Heart left ventricle (tissue), 16 donors: ENCODE measurements at places on chromosomes 16 and 17.
A peak's percentile ranks its signal among the peaks of the same experiment; 100 is the strongest.

DNA sequence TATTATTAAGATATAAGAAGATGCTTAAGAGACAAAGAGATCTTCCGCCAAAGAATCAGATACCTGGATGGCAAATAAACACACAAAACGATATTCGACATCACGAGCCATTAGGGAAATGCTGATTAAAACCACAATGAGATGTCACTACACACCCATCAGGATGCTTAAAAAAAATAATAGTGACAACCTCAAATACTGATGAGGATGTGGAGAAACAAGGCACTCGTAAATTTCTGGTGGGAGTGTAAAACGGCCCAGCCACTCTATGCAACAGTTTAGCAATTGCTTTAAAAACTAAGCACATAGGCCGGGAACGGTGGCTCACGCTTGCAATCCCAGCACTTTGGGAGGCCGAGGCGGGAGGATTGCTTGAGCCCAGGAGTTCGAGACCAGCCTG lies 39.4 kb downstream of the TBC1D16 start:
- peaks cover 26% of the 10 kb centered on the region for H3K4me1 ChIP-seq
- H3K27me3 ChIP-seq = no peaks in the 10 kb centered on the region
- H3K4me3 ChIP-seq = no peak overlapping the region
- no peak for DNase-seq

DNA sequence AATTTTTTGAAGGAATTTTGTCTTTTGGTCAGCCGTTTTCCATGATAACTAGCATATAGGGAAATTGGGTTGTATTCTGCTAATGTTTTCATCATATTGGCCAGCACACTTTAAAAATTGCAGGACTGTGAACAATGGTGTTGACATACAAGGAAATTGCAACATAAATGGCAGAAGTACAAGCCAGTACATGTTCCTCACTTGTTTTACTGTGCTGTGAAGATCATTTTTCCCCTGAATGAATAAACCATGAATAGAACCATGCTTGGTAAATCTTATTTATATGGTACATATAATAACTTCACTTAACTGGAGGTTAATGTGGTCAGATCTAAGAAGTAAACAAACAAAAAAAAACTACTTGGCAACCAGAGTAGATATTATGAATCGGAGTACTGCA lies 22.8 kb downstream of the OMG start:
- H3K36me3 ChIP-seq = no peaks in the 10 kb centered on the region
- peaks cover 17% of the 10 kb centered on the region for H3K4me1 ChIP-seq
- H3K27me3 ChIP-seq = no peaks in the 10 kb centered on the region
- H3K27ac ChIP-seq = no peak overlapping the region
- no peak for DNase-seq

GRCh38 chr17:17507465-17508011 lies 11.3 kb upstream of the RASD1 start:
- H3K36me3 ChIP-seq = no peaks in the 10 kb centered on the region
- H3K27ac ChIP-seq = peak overlapping the region; percentile 77
- H3K4me1 ChIP-seq = peaks cover 14% of the 10 kb centered on the region
- H3K4me3 ChIP-seq = no peak overlapping the region
- H3K27me3 ChIP-seq = no peaks in the 10 kb centered on the region
- DNase-seq = no peak

DNA sequence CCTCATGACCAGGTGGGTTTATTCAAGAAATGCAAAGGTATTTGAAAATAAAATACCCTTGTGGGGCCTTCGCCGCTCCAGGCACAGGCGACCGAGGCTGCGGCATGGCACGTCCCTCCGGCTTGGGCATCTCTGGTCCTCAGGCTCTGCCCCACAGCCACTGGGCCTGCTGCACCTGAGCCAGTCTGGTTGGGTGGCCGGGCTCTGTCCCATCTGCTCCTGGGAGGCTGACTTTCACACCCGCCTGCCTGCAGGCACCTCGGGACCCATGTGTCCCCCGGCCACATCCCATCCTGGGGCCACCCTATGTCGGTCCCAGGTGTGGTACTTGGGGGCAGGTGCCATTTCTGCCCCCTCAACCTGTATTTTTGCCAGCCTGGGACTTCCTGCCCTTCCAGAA lies 20.9 kb downstream of the OSBPL7 start:
- H3K27ac ChIP-seq = no peak overlapping the region
- H3K4me3 ChIP-seq = no peak overlapping the region

DNA sequence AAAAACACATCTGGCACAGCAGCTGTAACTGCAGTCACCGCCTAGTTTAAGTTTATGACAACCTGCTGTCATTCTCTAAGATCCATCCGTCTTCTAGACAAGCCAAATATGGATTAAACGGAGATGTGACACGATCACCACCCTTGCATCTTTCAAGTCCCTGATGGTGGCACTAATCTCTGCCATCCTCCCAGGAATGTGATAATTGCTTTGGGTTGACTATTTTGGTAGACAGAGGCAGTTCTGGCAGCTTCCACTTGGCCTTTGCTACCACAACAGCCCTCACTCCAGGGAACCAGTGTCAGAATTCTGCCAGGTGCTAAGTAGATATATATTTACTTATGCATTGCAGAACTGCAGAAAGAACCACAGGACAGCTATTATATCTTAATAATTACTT lies 81.3 kb downstream of the ADCY9 start:
- no peak overlapping the region for H3K27ac ChIP-seq
- H3K27me3 ChIP-seq = no peaks in the 10 kb centered on the region
- H3K4me3 ChIP-seq = no peak overlapping the region
- peaks cover 6% of the 10 kb centered on the region for H3K4me1 ChIP-seq

- no peaks in the 10 kb centered on the region for H3K4me1 ChIP-seq
- no peaks in the 10 kb centered on the region for H3K27me3 ChIP-seq
- no peak overlapping the region for H3K4me3 ChIP-seq
- no peaks in the 10 kb centered on the region for H3K36me3 ChIP-seq
- no peak overlapping the region for H3K27ac ChIP-seq
- DNase-seq = no peak
Observed at GRCh38 chr16:10625595-10626357, 45.4 kb upstream of the EMP2 start.

GRCh38 chr16:27364493-27365141 lies 37.4 kb upstream of the IL21R start:
- peaks cover 11% of the 10 kb centered on the region for H3K4me1 ChIP-seq
- H3K27me3 ChIP-seq = no peaks in the 10 kb centered on the region
- no peak overlapping the region for H3K27ac ChIP-seq
- H3K36me3 ChIP-seq = peaks cover 34% of the 10 kb centered on the region

- no peak overlapping the region for H3K4me3 ChIP-seq
- no peaks in the 10 kb centered on the region for H3K27me3 ChIP-seq
- DNase-seq = no peak
- no peaks in the 10 kb centered on the region for H3K36me3 ChIP-seq
- H3K4me1 ChIP-seq = peaks cover 4% of the 10 kb centered on the region
Observed at GRCh38 chr16:72878301-72879269, 169.3 kb downstream of the ZFHX3 start.

GRCh38 chr17:1590747-1591473 lies 28.3 kb upstream of the PITPNA start:
- DNase-seq = no peak
- no peaks in the 10 kb centered on the region for H3K27me3 ChIP-seq
- no peaks in the 10 kb centered on the region for H3K36me3 ChIP-seq
- H3K4me3 ChIP-seq = no peak overlapping the region
- H3K4me1 ChIP-seq = peaks cover 13% of the 10 kb centered on the region
- H3K27ac ChIP-seq = peak overlapping the region; percentile 89

DNA sequence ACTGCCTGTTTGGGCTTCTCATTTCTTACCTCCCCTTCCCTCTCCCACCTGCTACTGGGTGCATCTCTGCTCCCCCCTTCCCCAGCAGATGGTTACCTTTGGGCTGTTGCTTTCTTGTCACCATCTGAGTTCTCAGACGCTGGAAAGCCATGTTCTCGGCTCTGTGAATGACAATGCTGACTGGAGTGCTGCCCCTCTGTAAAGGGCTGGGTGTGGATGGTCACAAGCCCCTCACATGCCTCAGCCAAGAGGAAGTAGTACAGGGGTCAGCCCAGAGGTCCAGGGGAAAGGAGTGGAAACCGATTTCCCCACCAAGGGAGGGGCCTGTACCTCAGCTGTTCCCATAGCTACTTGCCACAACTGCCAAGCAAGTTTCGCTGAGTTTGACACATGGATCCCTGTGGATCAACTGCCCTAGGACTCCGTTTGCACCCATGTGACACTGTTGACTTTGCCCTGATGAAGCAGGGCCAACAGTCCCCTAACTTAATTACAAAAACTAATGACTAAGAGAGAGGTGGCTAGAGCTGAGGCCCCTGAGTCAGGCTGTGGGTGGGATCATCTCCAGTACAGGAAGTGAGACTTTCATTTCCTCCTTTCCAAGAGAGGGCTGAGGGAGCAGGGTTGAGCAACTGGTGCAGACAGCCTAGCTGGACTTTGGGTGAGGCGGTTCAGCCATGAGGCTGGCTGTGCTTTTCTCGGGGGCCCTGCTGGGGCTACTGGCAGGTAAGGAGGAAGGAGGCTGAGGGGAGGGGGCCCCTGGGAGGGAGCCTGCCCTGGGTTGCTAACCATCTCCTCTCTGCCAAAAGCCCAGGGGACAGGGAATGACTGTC lies at the start of gene CD68:
Gene CD68 (plus strand): TSS at position 638 of the 833 bp plus-strand sequence. CDS start 40 bp downstream, at position 678.
- peak within 1 kb of the TSS; percentile 61 for H3K27ac ChIP-seq
- peaks cover 45% of the 10 kb centered on the region for H3K4me1 ChIP-seq
- H3K27me3 ChIP-seq = no peaks in the 10 kb centered on the region
- H3K4me3 ChIP-seq = no peak within 1 kb of the TSS
- DNase-seq = peak; percentile 85

DNA sequence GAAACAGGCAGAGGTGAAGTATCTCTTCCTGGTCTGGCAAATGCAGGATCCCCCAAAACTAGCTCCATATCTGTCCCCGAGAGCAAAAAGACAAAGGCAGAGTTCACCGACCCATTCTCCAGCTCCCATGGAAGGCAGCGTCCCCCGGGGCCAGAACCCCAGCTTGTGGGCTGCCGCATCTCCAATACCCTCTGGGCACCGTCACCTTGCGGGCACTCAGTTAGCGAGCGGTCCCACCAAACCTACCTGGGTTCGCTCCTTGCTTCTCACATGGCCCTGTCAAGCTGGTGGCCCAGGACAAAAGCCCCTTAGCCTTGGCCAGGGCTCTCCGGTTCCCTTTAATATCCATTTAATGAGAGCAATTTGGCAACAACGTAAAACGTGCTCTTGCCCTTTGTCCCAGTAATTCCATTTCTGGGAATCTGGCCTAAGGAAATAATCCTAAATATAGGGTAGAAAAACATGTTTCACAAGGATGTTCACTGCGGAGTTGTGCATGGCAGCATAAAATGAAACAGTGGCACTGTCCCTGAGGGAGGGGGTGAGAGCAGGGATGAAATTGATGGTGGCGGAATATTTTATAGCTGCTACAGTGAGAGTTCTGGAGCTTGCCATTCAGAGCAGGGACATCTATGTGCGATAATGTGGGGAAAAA lies 157.1 kb downstream of the CMIP start:
- no peak overlapping the region for H3K4me3 ChIP-seq
- DNase-seq = no peak
- no peak overlapping the region for H3K27ac ChIP-seq
- H3K27me3 ChIP-seq = no peaks in the 10 kb centered on the region
- no peaks in the 10 kb centered on the region for H3K4me1 ChIP-seq

DNA sequence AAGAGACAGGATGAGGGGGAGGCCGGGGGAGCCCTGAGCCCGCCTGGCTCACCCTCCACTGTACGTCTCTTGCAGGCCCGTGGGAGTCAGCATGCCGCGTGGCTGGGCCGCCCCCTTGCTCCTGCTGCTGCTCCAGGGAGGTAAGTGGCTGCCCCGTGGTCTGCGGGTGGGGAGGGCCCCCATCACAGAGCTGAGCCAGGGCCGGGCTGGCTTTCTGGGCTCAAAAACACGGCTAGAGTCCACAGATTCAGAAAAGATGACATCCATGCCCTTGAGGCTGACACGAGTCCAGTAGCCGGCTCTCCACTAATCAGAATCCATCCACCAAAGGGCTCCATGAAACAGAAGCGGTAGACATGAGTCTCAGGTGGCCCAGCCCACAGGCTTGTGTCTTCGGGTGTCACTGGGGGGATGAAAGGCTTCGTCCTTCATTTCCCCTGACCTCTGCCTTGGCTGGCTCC lies 28.0 kb downstream of the IL21R start:
- no peaks in the 10 kb centered on the region for H3K4me1 ChIP-seq
- H3K36me3 ChIP-seq = no peaks in the 10 kb centered on the region
- no peak overlapping the region for H3K4me3 ChIP-seq
- peak; percentile 1 for DNase-seq

GRCh38 chr16:84643180-84643583 lies 5.1 kb upstream of the KLHL36 start:
- peak; percentile 66 for DNase-seq
- H3K4me3 ChIP-seq = no peak overlapping the region
- no peaks in the 10 kb centered on the region for H3K27me3 ChIP-seq
- H3K27ac ChIP-seq = peak overlapping the region; percentile 78

GRCh38 chr16:14087590-14088154 lies 16.6 kb downstream of the MRTFB start:
- no peaks in the 10 kb centered on the region for H3K36me3 ChIP-seq
- no peak overlapping the region for H3K4me3 ChIP-seq
- no peak overlapping the region for H3K27ac ChIP-seq

GRCh38 chr16:67447508-67448076 lies 16.7 kb downstream of the HSD11B2 start:
- no peaks in the 10 kb centered on the region for H3K27me3 ChIP-seq
- peaks cover 61% of the 10 kb centered on the region for H3K4me1 ChIP-seq
- no peak overlapping the region for H3K4me3 ChIP-seq

DNA sequence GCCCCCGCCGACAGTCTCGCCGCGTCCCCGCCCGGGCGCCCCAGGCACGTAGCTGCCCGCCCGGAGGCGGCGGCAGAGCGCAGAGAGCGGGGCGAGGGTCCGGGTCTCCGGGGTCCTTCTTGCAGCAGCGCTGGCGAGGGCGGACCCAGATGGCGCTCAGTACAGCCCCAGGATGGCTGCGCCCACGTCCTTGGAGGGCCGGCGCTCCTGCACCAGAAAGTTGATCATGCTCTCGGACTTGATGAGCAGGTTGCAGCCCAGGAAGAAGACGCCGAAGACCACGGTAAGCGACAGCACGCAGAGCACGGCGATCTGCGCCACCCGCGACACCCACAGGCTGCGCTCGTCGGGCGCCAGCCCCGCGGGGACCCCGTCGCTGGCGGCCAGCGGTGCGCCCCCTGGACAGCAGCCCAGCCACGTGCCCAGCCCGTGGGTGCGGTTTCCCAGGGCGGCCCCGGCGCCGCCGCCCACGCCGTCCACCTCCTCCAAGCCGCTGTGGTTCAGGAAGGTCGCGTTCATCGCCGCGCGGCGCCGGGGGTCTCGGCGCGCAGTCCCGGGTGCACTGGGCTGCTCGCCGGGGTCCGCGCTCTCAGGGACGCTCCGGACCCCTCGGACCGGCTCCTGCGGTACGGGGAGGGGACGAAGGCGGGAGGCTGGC lies 435 bp downstream of the RPRML start:
- no peaks in the 10 kb centered on the region for H3K36me3 ChIP-seq
- H3K27me3 ChIP-seq = peaks cover 29% of the 10 kb centered on the region
- no peak for DNase-seq
- H3K27ac ChIP-seq = no peak overlapping the region
- peak overlapping the region; percentile 50 for H3K4me3 ChIP-seq
